ENCODE measurements at places on chromosomes 6 and 20. TPM values are rescaled to one million over a fixed set of nuclear protein-coding genes. Genes with fewer than 3 reads are reported as not detected.

- DNase-seq: no peak
These were observed 138.3 kb upstream of the TSHZ2 start for GRCh38 chr20:52833901-52834300.

DNA sequence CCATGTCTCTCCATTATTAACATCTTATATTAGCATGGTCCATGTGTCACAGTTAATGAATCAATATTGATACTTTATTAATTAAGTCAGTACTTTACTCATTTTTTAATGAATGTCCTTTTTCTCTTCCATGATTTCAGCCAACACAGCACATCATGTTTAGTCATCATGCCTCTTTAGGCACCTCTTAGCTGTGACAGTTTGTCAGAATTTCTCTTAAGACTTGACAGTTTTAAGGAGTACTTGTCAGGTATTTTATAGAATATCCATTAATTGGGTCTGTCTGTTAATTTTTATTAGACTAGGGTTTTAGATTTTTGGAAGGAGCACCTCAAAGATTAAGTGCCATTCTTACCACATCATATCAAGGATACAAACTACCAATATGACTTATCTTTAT lies 729.4 kb downstream of the HACE1 start:
- DNase-seq: no peak

Gene NR2E1
- total RNA-seq: 0.03 TPM

DNA sequence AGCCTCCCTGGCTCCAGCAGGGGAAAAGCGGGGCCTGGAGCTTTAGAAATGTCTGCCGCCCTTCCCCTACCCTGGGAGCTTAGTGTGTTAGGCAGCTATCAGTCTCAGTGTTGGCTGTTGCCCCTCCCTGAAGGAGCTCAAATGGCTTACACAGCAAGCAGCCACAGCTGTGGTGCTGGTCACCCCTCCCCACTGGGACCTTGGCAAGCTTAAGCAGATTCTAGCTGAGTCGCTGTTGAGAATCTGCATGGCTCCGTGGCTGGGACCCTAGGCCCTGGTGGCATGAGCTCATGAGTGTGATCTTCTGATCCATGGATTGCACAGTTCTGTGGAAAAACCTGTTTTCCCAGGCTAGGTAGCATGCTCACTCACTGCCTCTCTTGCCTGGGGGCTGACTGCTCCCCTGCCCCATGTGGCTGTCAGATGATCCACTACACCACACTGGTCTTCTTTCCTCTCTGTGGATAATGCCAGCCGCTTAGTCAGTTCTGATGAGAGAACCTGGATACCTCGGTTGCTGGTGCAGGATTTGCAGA lies 714.0 kb downstream of the MAFB start:
- DNase-seq: no peak

DNA sequence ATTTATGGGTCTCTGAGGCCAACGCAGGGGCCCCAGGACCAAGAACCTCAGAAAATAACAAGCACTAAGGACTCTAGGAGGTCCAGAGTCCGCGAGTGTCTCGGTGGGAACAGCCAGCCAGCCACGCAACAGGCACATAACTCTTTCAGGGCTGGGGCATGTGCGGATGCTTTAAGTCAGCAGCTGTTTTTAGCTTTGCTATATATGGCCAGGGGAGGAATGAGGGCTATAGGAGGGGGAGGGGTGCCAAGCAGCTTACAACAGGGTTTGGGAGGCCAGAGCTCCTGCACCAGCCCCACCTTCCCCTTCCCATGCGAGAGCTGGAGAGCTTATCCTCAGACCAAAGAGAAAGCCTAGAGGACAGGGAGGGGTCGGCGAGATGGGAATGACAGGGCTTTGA lies 6.2 kb downstream of the JPH2 start:
- no peak for DNase-seq

Gene CD93
- total RNA-seq: not detected

DNA sequence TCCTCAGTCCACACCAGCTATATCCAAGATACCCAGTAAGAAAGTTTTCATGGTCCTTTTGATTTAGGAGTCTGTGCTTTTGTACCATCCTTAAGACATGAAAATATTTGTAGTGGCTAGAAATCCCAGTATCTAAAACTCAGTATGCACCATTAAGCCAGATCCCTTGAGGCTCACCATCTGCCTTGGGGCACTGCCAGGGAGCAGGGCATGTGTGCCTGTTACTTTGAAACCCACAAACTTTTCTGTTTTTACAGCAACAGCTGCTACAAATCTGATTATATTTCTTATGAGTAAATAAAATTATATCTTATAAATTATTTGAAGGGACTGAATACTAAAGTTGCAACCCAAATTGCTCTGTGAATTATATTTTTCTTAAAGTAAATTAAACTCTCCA lies 290.5 kb upstream of the MANEA start:
- DNase-seq: no peak

Data from SJSA1 (cell line).